Epithelial cell of prostate (primary cell): ENCODE measurements at places on chromosomes 16 and 17.

- DNase-seq, result no peak
These were observed 174.3 kb upstream of the TNRC6C start for GRCh38 chr17:77783991-77784820.

- DNase-seq, result no peak
These were observed 1067.9 kb upstream of the EEF2KMT start for GRCh38 chr16:6165330-6165979.

GRCh38 chr17:79084291-79085153, 9.9 kb downstream of the ENGASE start:
- DNase-seq, result no peak

DNA sequence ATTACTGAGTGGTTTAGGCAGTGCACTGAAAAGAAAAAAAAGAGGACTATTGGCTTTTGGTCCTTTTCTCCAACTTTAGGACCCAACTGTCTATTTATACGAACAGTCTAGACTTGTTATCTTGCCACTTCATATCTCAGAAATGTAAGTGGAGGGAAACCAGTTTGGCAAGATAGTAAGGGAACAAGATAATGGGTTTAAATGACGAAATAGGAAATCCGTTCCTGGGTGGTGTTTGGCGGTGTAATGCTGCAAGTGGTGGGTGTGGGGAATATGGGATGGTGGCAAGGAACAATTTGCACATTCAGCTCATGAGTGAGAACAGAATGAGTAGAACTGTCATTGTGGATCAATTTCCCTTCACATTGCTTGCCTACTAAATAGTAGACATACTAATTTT, 44.7 kb downstream of the GRB7 start:
- peak; percentile 70 for DNase-seq

GRCh38 chr17:60618080-60618479, 18.1 kb downstream of the PPM1D start:
- no peak for DNase-seq

GRCh38 chr16:74902161-74902560, 82.8 kb downstream of the WDR59 start:
- DNase-seq, result no peak

DNA sequence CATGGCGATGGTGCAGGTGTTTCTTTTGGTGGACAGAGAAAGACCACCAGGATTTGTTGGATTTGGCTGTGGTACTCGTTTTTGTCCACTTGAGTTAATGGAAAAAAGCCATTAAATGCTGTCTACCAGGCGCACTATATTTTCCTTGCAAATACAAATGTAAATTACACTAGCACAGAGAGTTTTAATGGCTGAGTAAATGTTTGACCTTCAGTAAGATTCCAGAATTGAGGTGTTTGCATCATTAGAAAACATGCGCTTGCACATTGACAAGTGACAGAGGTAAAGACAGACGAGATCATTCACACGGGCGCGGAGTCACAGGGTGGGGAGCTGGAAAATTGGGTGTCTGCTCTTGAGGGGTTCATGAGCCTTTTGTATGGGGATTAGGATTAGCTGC, 53.5 kb upstream of the AKTIP start:
- no peak for DNase-seq

DNA sequence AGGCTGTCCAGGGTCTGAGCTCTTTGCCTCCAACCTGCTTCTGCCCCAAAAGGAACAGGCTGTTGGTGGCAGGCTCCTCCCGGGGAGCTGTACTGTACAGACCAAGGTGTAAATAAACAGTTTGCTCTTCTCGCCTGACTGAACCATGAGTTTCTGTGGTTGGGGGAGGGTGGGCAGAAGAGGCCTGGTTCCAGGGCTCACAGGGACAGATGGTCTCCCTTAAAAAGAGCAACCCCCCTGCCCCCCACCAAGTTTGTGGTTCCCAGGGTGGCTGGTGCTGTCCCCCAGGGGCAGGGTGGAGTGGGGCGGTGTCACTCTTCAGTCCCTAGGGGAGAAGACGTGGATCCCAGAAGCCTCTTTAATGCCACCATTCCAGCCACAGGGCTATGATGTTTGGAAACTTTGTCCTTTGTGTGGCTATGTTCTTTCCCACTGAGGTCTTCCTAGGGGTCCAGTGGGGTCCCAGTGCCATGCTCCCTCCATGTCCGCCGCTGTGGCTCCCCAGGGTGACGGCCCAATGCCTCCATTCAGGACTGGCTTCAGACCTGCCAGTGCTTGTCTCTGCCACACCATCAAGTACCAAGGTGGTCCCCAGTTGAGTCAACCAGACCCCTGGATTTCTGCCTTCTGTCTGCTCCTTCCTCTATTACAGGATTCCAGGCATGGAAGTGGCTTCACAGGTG, 146.7 kb downstream of the RAB11FIP4 start:
- DNase-seq, result no peak

DNA sequence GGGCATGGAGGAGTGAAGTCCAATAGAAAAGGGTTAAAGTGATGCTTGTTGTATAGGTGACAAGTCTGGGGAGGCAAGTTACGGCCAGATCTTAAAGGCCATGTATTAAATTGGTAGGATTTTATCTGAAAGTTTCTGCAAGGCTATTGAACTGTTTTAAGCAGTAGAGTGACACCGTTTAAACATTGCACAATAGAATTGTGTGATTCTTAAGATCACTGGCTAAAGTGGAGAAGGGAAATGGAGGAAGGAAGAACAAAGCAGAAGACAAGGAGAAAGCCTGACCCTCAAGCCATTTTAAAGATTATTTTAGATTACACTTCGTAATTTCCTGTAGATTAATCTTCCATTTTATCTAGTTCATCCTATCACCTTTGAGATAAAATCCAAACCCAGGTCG, 5.6 kb upstream of the MPHOSPH6 start:
- DNase-seq, result no peak

DNA sequence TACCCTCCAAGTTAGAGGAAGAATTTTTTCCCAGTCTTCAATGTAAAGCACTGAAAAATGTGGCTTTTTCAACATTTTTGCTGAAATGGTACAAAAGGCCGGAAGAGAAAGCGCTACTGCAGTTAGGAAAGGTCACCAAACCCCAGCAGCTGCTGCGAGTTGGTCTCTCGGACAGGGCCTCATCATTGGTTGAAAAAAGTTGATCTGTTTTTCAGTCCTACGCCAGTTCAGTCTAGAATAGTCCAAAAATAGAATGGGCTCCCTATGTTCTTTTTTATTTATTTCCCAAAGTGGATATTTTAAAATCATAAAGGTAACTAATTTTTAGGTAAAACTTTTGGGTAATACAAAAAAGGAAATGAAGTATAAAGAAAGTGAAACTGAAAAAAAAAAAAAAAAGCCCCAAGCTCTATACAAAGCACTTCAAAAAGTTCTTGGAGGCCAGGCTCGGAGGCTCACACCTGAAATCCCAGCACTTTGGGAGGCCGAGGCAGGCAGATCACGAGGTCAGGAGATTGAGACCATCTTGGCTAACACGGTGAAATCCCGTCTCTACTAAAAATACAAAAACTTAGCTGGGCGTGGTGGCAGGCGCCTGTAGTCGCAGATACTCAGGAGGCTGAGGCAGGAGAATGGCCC, 17.4 kb downstream of the ADAP2 start:
- DNase-seq, result no peak

DNA sequence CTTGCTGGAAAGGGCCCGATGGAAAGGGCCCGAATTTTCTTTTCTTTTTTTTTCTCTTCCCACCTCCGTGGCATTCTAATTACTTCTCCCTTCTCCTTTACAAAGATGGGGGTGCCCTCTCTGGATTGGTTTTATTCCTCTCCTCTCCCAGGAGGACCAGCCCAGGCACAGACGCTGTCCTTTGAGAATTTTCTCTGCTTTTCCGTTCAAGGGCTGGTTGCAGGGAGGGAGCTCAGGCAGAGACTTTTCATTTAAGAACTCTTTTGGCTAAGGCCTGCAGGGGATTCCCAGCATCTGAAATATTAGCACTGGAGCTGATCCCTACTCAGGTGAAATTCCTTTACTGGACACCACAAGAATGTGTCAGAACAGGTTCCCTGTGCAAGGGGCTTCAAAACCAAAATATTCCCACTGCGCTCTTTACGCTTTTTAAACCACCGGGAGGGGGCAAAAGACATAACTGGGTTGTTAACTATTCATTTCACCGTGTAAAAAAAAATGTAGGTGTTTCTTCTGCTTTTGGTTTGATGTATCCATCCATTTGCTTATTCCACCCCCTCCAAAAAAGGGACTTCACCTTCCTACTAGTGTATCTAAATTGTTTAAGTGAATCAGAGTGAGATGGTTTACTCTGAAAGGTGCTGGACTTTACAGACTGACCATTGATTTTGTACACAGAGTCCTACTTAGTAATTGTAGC, 1.4 kb downstream of the NFAT5 start:
- DNase-seq, result no peak

DNA sequence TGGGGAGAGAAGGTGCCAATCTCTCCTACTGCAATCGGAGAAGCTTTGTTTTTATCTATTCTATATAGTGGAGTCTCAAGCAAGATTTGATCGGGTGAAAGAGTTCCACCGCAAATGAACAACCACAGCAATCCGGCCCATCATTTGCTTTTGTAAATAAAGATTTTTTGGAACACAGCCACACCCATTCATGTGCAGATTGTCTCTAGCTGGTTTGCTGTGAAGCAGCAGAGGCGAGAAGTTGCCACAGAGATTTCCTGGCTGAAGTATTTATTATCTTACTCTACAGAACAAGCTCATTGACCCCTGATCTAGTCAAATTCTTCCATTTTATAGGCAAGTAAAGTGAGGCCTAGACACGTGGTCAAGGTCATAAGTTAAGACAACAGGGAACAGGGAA, 195.5 kb upstream of the TNRC6C start:
- DNase-seq, result no peak
